ENCODE measurements at places on chromosomes 1 and 21.

DNA sequence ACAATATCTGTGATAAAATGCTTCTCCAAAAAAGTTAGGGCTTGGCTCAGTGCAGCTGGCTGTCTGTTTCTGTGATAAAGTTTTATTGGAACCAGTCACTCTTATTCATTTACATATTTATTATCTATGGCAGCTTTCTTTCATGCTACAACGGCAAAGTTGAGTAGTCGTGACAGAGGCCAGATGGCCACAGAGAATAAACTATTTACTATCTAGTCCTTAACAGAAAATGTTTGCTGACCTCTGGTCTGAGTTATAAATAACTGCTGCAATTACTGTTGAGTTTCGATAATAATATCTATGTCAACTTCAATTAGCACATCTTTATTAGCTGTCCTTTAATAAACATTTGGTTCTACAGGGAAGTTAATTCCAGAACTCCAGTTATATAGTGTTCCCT lies 180.2 kb upstream of the RUNX1 start:
- no peak for DNase-seq

DNA sequence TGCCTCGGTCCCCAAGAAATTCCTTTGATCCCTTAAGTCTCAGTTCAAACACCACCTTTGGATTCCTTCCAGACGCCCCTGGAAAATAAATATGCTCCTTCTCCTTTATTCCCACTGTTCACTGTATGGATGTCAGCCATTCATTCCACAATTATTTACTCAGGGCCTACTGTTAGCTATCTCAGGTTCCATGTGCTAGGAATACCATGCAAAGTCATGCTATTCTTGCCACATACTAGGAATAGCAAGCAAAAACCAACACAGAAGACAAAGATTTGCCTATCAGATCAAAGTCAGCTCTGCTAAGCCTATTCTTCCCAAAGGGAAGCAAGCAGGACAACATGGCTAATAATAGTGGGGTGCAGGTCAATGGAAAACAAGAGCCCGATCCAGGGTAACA lies 29.8 kb downstream of the TTC13 start:
- DNase-seq, result no peak

DNA sequence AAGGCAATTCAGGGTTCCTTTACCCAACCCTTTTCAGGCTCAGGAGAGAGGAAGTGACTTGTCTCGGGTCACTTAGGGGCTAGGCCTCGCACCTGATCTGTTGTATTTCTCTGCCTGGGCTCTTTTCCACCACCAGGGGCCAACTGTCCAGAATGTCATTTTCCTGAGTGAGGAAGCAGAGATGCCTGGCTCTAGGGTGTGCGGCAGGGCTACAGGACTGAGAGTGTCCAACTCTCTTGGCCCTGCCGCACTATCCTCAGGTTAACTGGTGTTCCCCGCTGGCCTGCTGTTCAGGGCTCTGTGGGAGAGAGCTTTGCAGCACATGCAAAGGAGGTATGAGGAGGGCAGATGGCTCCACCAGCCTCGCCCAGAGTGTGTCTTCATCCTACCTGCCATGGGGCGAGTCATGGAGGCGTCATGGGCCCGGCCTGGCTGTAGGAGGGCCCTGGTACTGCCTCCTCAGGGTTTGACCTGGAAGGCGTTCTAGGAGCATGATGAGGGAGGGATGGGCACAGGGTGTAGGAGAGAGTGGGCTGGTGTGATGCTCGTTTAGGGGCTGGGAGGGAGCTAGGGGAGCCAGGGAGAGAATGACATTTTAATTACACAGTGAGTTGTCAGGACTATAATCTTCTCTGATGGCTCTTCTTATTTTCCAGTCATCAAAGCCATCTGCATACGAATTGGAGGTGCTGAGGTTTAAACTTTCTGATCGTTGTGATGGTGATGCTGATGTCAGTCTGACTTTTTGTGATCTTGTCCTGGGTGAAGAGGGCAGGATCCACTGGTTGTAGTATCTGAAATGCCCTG lies 128.3 kb downstream of the NOS1AP start:
- no peak for DNase-seq

GRCh38 chr1:229557200-229557850 lies 1.2 kb downstream of the ABCB10 start:
- no peak for DNase-seq

GRCh38 chr1:198892065-198892464 lies 253.2 kb downstream of the PTPRC start:
- DNase-seq, result peak; percentile 83

Data from HCEC 1CT (cell line).